Cerebellum (tissue), 4 donors: ENCODE measurements at places on chromosomes 11 and 22.

- DNase-seq, result no peak
Observed at GRCh38 chr11:21653951-21654421, 538.9 kb upstream of the ANO5 start.

GRCh38 chr22:38874529-38875222 lies 2.7 kb upstream of the CBX6 start:
- no peak for DNase-seq

GRCh38 chr11:120028897-120029258 lies 109.0 kb downstream of the TRIM29 start:
- no peak for DNase-seq

GRCh38 chr11:8829556-8829955 lies 81.4 kb upstream of the AKIP1 start:
- DNase-seq, result no peak
